ENCODE measurements at places on chromosomes 3 and 15.

- DNase-seq, result no peak
These were observed 7.9 kb downstream of the LRRC31 start for GRCh38 chr3:169861871-169862270.

DNA sequence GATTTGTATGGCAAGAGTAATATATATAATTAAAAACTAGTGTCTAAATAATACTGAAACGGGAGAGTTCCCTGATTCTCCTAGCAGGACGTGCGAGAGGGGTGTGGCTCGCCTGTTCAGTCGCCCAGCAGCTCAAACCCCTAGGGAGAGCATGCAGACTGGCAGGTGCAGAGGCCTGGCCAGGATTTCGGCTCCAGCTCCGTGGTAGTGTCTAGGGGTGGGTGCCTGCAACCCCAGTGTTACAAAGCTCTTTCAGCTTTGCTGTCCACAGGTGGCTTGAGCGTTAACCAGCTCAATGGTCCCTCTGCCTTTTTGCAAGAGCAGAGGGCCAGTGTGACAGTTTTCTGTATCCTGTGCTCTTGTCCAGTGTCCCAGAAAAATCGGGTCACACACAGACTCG is 226.6 kb downstream of the ALCAM start:
- DNase-seq, result no peak

DNA sequence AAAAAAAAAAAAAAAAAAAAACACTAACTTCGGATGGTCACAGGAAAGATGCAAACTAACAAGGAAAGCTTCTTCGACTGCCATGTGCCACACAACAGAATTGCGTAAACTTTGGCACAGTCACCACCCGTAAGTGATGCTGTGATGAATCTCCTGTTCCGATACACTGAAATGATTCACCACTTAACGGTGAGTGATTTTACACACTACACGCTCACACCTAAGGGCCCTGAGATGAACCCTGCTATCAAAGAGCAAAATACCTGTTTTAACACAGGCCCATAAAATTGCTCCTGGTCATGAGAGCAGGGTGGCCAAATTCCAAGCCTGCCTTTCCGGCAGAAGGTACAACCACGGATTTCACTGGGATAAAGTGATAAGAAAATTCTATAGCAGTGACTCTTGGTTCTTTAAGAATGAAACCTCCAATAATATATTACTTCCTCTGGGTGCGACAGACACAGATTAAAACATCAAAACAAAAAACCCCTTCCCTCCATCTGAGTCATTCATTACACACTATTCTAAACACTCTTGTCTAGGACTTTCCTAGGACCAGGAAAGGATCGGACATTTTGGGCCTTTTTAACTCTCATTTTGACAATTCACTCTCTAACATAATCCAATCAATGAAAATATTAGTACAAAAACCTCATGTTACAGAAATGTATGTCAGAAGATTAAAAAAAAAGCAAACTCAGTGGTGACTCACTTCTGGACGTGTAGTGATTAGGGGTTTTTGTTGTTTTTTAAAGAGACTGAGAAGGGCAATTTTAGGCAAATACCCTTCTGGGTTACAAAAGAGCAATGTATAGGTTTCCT is 28.3 kb downstream of the LRIG1 start:
- no peak for DNase-seq

DNA sequence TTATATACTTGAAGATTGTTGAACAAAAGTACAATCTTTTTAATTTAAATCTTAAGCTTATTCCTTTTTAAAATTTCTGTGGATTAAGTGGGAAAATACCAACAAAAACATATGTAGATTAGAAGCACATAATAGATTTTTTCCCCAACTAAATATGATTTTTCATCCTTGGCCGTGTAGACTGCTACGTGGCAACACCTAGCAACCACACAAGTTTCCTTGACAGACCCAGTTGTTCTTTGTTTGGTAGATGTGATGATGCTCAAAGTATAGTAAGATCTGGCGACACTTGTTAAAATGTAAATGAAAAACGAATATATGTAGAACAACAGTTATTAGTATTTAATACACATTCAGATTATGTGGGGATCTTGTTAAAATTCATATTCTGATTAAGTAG is 271.0 kb upstream of the ROBO2 start:
- no peak for DNase-seq

DNA sequence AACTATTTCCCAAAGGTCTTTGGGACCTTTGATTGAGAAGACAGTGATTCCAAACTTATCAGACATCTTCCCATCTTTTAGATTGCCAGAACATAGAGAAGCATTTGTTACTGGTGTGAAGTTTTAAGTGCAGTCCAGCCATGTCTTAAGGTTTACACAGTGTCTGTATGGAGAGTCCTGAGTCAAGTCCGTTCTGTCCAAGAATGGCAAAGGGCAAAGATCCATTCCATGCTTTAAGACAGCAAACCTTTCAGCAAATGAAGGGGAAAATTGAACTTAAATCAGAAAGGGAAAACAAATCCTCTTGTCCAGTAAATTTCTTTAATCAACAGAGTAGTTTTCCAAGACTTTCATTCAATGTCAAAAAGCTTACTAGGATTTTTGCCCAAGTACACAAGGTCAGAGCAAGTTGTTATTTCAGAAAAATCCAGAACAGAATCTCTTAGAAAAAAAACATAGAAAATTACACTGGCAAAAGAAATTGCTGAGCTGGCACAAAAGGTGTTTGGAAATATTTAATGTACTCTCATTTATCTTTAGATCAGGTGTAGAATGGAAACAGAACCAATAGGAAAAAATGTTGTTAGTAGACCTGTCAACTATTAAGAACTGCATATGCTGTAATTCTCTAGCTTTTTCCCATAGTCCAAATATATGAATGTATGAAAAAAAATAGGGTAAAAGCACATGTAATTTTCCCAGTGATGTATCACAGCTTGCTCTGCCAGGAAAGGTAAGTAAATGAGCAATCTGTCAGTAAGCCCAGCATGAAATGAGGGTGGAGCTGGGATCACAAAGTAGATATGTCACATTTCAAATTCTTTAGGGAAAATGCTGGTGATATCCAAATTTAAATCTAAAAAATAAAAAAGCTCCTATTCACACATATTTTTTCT is 1099.9 kb downstream of the TUSC7 start:
- DNase-seq, result no peak

- DNase-seq, result no peak
These were observed 163.1 kb downstream of the TUSC7 start for GRCh38 chr3:116872688-116873087.

DNA sequence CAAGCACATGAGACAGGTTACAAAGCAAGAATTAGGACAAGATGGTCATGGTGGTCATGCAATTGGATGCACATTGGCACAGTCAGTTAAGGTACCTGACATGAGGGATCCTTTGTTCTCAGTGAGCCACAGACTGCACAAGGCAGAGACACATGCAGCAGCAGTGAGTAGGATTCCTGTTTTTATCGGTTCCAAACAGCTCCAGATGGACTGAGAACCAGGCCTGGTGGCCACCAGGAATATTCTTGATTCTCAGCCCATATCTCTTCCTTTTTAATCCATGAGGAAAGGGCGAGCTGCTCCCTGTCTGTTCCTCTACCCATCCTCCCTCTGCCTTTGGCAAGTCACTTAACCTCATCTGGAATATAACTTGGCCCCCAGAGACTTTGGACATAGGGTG is 410.8 kb downstream of the GAP43 start:
- DNase-seq, result no peak
